Activated gamma-delta T cell treated with Interleukin-2 at 50 U/mL for 16 hours (primary cell): ENCODE measurements at places on chromosomes 16 and 17.

DNA sequence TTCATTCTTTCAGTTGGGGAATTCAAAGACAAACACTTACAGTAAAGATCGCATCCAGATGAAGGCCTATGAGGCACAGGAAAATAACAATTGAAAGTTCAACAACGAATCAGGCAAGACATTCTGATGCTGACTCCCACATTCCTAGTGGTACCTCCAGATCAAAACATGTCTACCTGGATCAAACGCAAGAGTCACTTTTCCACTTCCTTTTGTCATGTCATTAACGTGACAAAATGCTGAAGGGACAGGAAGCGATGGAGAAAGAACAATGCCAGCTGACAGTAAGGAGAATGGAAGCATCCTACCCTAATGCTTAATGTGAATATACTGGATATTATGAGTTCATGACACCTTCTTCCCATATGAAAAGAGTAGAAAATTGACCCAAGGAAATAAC is 365.4 kb upstream of the CDH11 start:
- DNase-seq = no peak

GRCh38 chr17:34436607-34437006 is 73.6 kb upstream of the CCL1 start:
- DNase-seq = no peak

DNA sequence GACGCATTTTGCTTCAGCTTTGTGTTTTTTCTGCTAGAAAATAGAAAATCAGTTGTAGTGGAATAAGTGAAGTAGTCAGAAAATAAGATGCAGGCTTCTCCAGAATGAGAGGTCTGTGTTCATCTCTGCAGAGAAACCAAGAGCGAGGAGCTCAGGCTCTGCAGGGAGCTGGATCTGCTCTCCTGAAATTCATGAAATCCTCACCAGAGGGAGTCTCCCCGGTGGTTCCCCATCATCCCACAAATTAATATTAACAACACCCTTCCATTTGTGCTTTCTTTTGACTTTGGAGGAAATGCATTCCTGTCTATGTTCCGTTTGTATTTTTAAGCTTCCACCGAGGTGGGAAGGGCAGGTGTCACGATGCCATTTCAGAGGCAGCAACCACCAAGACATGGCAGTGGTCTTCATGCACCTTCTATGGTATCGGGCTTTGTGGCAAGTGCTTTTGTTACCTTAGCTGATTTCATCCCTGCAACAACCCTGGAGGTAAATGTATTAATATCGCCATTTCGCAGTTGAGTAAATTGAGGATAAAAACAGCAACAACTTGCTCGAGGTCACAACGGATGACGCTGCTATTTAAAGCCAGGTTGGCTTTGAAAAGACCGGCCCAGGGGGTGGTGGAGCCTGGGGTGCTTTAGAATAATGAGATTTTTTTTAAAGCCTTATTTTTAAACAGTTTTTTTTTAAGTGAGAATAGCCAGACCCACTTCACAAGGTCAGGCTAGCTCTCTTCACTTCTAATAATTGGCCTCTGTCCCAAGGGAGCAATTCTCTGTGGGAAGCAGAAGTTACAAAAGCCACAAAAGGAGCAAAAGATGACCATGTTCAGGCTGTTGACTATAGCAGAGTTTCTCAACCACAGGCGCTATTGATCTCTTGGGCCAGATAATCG is 367.6 kb upstream of the ERCC4 start:
- DNase-seq = no peak

GRCh38 chr16:82892324-82892723 is 265.6 kb downstream of the CDH13 start:
- no peak for DNase-seq

DNA sequence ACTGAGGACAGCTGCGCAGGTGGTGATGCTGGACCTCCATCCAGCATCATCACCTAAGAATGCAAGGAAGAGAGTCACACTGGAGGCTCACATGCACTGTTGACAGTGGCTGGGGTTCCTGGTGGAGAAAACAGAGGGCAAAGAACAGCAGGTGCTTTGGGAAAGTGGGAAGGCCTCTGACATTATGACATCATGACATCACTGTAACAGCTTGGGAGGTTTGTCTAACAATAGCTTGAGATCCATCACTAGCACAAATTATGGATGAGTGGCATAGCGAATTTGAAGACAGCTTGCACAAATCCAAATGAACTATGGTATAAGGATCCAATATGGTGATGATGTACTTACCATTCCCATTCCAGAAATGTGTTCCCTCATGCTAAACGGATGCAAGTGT is 226.5 kb upstream of the MPHOSPH6 start:
- DNase-seq = no peak

GRCh38 chr17:41773190-41773588 is 13.3 kb downstream of the JUP start:
- DNase-seq = no peak

DNA sequence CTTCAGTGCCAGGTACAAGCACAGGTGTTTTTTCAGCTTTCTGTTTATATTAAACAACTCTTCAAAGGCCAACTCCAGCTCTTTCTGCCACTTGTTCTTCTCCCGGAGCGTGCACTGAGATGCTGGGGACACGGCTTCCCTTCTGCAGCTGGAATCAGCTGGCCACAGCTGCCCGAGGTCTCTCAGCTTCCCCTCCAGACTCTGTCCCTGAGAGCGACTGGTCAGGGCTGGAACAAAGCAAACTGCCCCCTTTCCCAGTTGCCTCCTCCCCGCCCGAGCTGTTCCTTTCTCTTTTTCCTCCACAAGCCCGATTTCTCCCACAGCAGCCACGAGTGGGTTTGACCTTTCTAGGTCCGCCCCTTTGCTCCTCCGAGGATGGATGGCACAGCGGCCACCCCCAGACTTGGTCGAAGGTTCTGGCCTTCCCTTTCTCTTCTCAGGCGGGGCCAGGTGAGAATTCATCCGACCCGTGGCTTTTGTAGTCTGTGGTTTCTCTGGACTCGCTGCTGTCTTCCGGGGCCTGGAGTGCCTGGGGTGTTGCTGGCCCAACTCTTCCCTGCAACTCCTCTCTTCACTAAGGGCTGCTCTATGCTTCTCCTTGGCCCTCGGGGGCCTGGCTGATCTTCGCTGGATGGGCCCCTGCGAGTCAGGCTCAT is 11.5 kb downstream of the CEP295NL start:
- DNase-seq = no peak
